ENCODE measurements at places on chromosomes 6 and 20.

- H3K4me1 ChIP-seq: no peaks in the 10 kb centered on the region
- no peak overlapping the region for H3K27ac ChIP-seq
- no peak for DNase-seq
- H3K27me3 ChIP-seq: no peaks in the 10 kb centered on the region
- H3K4me3 ChIP-seq: no peak overlapping the region
- no peaks in the 10 kb centered on the region for H3K36me3 ChIP-seq
These were observed 651.8 kb downstream of the COL12A1 start for GRCh38 chr6:74554041-74554440.

- H3K36me3 ChIP-seq: no peaks in the 10 kb centered on the region
- H3K4me3 ChIP-seq: no peak overlapping the region
- H3K4me1 ChIP-seq: no peaks in the 10 kb centered on the region
- no peaks in the 10 kb centered on the region for H3K27me3 ChIP-seq
These were observed 13.1 kb upstream of the NT5DC1 start for GRCh38 chr6:116087437-116088027.

GRCh38 chr6:157159348-157159747 lies 164.0 kb downstream of the TMEM242 start:
- no peak for DNase-seq
- H3K27ac ChIP-seq: peak overlapping the region; percentile 32
- H3K27me3 ChIP-seq: no peaks in the 10 kb centered on the region
- H3K4me3 ChIP-seq: no peak overlapping the region

DNA sequence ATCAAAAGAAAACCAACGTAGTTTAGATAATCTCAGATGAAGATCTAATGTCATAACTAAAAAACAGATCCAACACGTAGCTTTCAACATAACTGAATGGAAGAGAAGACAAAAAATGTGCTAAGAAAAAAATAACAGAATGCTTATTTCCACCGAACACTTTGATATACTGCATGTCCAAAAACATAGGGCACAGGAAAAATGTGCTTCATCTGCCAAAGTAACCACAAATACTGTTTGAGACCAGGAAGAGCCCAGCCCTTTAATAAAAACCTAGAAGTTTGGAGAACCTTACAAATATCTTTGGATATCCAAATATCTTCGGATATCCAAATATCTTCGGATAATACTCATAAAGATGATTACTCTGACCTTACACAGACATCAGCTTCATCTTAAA lies 19.8 kb downstream of the LAMA4 start:
- H3K4me1 ChIP-seq: peaks cover 34% of the 10 kb centered on the region
- no peaks in the 10 kb centered on the region for H3K27me3 ChIP-seq
- DNase-seq: no peak
- no peak overlapping the region for H3K4me3 ChIP-seq
- H3K36me3 ChIP-seq: no peaks in the 10 kb centered on the region

DNA sequence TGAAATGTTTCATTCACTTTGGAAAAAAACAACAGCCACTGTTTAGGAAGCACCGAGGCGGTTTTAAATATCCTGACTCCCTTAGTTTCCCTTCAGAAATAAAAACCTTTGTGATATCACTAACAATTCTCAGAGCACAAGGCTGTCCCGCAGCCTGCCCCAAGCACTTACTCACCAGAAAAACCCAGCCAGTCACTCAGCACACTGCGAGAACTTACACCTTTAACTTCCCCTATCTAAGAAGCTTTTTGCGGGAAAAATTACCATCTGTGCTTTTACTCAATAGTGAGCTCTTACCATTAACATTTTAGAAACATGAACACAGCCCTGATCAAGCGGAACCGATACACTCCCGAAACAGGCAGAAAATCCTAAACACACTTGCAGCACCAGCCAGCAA lies 9.3 kb downstream of the ZBTB46 start:
- no peaks in the 10 kb centered on the region for H3K27me3 ChIP-seq
- no peak for DNase-seq
- H3K4me3 ChIP-seq: no peak overlapping the region
- no peaks in the 10 kb centered on the region for H3K36me3 ChIP-seq
- no peaks in the 10 kb centered on the region for H3K4me1 ChIP-seq

GRCh38 chr6:13517116-13517515 lies 29.7 kb upstream of the GFOD1 start:
- DNase-seq: no peak
- H3K36me3 ChIP-seq: no peaks in the 10 kb centered on the region
- H3K27ac ChIP-seq: no peak overlapping the region
- H3K4me1 ChIP-seq: no peaks in the 10 kb centered on the region

GRCh38 chr6:3773678-3774298 lies 22.3 kb upstream of the PXDC1 start:
- no peak for DNase-seq
- no peak overlapping the region for H3K27ac ChIP-seq
- peaks cover 11% of the 10 kb centered on the region for H3K4me1 ChIP-seq
- H3K4me3 ChIP-seq: no peak overlapping the region
- no peaks in the 10 kb centered on the region for H3K36me3 ChIP-seq

DNA sequence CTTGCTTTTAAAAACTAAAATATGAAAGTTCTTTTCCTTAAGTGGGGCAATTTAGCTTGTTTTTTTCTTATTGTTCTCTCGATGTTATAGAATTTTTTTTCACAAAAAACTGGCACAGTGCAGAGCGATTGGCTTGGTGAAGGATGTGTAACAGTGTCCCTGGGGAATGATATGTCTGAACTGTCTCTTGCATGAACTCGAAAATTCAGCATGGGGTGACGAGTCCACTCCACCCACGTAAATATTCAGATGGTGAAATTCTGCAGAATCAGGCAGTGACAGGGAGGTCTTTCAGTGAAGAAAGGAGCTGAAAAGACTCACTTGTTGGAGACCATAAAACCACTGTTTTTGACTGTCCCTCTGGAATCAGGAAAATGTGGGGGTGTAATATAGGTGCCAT lies 505.3 kb downstream of the MMUT start:
- DNase-seq: no peak
- H3K4me3 ChIP-seq: no peak overlapping the region
- no peaks in the 10 kb centered on the region for H3K36me3 ChIP-seq

DNA sequence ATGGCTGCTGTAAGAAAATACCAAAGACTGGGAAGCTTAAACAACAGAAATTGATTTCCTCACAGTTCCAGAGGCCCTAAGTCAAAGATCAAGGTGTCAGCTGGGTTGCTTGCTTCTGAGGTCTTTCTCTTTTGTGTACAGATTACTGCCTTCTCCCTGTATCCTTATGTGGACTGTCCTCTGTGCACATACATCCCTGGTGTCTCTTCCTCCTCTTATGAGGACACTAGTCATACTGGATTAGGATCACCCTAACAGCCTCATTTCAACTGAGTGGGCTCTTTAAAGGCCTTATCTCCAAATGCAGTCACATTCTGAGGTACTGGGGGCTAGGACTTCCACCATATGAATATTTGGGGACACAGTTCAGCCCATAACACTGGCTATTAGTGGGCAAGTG lies 130.0 kb upstream of the DTNBP1 start:
- H3K27ac ChIP-seq: no peak overlapping the region
- H3K27me3 ChIP-seq: no peaks in the 10 kb centered on the region
- DNase-seq: no peak
- no peak overlapping the region for H3K4me3 ChIP-seq

DNA sequence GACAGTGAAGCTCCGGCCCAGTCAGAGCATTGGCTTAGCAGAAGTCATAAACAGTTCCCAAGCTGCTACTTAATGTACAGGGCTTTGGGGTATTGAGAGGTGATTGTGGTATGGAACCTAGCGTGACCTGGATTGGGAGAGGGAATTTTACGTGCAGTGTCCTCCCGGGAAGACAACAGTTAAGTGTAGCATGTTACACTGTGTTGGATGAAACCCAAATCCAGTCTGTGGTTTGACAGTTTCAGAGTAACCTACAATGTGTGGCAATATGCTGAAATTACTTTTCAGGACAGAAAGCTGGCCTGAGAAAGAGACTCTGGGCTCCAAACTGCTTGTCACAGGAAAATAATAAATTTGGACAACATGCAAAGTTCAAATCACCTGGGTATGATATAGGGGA lies 28.1 kb upstream of the RALGAPA2 start:
- H3K27ac ChIP-seq: no peak overlapping the region
- no peak for DNase-seq
- no peak overlapping the region for H3K4me3 ChIP-seq
- H3K36me3 ChIP-seq: no peaks in the 10 kb centered on the region
- H3K4me1 ChIP-seq: peaks cover 12% of the 10 kb centered on the region
- H3K27me3 ChIP-seq: peaks cover 7% of the 10 kb centered on the region

DNA sequence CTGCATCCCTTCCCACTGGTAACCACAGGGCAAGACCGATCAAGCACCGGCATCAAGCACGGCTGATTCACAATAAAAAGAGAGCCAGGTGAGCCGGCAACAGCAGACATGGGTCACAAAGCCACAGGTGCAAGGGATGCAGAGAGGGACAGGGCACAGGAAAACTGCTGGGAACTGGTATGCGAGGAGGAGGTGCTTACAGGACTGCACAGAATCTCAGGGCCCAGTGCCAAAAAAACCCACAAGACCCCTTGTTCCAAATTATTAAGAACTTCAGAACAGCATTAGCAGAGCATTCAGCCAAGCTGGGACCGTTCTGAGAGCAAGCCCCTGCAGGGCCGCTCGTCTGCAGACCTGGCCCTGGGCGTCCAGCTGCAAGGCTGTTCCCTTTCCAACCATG lies 35.4 kb downstream of the BFSP1 start:
- peaks cover 8% of the 10 kb centered on the region for H3K36me3 ChIP-seq
- DNase-seq: no peak
- peaks cover 5% of the 10 kb centered on the region for H3K4me1 ChIP-seq
- H3K27ac ChIP-seq: no peak overlapping the region
- H3K4me3 ChIP-seq: no peak overlapping the region

DNA sequence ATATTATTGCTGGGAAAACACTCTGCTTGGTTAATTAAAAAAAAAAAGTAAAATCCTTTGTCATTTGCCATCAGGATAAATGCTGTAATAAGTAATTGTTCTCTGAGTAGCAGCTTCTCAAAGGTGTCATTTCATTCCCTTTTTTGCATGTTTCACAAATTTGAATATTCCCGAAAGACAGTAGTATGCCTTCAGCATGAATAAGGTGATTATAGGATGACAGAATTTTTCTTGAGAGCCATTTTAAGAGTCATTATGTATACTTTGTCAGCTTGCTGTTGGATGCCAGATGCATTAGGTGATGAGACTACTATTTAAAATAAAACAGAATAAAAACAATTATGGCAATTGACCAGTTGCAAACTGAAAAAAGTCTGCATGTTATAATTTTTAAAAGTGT lies 200.7 kb downstream of the HDGFL1 start:
- no peaks in the 10 kb centered on the region for H3K36me3 ChIP-seq
- H3K4me3 ChIP-seq: no peak overlapping the region
- H3K4me1 ChIP-seq: peaks cover 7% of the 10 kb centered on the region
- DNase-seq: no peak
- H3K27me3 ChIP-seq: no peaks in the 10 kb centered on the region

- no peaks in the 10 kb centered on the region for H3K27me3 ChIP-seq
- H3K4me3 ChIP-seq: no peak overlapping the region
- no peak overlapping the region for H3K27ac ChIP-seq
- peaks cover 7% of the 10 kb centered on the region for H3K36me3 ChIP-seq
These were observed 68.0 kb downstream of the CYP39A1 start for GRCh38 chr6:46584586-46584985.

DNA sequence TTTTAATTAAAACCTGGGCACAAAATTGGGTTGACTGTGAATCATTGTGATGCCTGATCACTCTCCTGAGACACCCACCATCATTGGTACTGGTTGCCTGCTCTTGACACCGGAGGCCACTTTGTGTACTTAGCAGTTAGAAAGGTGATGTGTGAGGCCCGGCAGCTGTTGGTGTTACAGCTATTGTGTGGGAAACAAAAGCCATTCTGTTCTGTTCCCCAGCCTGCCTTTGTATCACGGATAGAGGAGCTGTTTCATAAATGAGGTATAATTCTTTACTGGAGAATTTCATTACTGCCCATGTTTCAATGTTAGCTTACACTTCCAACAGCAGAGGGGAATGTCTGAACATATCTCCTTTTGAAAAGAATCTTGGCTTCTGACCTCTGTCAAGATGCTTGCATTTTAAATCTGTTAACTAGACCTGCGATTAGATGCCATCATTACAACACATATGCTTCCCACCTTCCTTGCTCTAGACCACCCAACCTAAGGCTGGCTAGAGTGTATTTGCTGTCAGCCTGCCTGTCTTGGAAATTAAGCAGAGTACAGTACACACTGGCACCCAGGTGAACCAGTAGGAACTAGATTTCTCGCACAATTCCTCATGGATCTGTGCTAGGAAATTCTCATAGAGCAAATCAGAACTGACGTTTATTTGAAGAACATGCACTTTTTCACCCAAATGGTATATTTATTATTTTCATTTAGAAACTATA lies 142.4 kb upstream of the INSM1 start:
- DNase-seq: no peak
- H3K4me3 ChIP-seq: no peak overlapping the region
- no peaks in the 10 kb centered on the region for H3K36me3 ChIP-seq
- peaks cover 6% of the 10 kb centered on the region for H3K4me1 ChIP-seq
- no peak overlapping the region for H3K27ac ChIP-seq

- H3K4me1 ChIP-seq: no peaks in the 10 kb centered on the region
- H3K36me3 ChIP-seq: no peaks in the 10 kb centered on the region
- no peak overlapping the region for H3K4me3 ChIP-seq
- no peak overlapping the region for H3K27ac ChIP-seq
These were observed 540.1 kb downstream of the MAFB start for GRCh38 chr20:40148886-40149285.

DNA sequence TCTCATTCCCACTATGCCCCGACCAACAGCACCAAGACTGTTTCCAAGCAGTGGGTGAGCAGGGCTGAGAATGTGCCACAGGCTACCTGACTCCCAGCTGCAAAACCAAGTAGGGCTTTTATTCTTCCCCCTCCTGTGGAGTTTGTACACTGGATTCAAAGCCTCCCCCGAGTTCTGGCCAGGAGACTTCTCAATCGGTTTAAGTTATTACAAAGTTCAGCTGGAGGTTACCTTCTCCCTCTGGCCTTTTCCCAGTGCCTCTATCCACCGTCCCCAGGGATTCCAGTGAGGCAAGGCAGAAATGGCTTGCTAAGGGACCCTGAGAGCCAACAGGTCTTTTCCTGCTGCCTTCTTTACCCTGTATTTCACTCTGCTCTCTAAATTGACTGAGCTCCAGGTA lies 217.0 kb downstream of the ADGRG6 start:
- no peaks in the 10 kb centered on the region for H3K36me3 ChIP-seq
- H3K27ac ChIP-seq: no peak overlapping the region
- no peak for DNase-seq

DNA sequence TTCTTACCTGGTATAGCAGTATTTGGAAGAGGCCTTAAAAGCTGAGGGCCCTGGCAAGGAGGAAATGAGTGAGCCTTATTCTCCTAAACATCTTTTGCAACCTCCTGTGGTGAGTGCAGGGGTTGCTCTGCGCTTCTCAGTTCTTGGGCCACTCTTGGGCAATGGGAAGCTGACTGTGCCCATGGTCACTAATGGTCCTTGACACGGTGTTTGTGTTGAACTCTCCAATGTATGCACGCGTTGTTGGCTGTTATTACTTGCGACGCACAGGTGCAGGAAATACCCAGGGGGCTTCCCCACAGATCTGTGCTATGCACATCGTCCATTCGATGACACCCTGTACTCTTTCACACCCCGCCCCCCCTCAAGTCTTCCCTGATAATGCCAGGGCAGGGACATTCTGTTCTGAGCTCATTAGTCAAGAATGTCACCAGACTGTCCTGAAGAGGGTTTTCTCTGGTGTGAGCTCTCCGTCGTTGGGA lies 79.7 kb downstream of the EDN1 start:
- H3K36me3 ChIP-seq: no peaks in the 10 kb centered on the region
- no peak for DNase-seq
- H3K4me1 ChIP-seq: peaks cover 5% of the 10 kb centered on the region
- no peak overlapping the region for H3K4me3 ChIP-seq
- H3K27me3 ChIP-seq: no peaks in the 10 kb centered on the region

Measured in mesothelial cell of epicardium (in vitro differentiated cells).